Dermis microvascular lymphatic vessel endothelial cell (primary cell): ENCODE measurements at places on chromosomes 6 and 20. TPM values are rescaled to one million over a fixed set of nuclear protein-coding genes. Genes with fewer than 3 reads are reported as not detected.

The C6orf163 gene
- 0.26 and 0.63 TPM in 2 replicates for total RNA-seq

The SOBP gene
- 0.26 and 2.5 TPM in 2 replicates for total RNA-seq

The TMEM151B gene
- not detected in 2 replicates for total RNA-seq

The RCAN2 gene
- 0.25 and 0.26 TPM in 2 replicates for total RNA-seq

The NUS1 gene
- 11.6 and 15.8 TPM in 2 replicates for total RNA-seq

The EFCAB8 gene
- total RNA-seq: under 0.01 TPM in 1 of 2 replicates, not detected in the other

The FNDC11 gene
- 1.1 and 1.3 TPM in 2 replicates for total RNA-seq
